ENCODE measurements at places on chromosomes 5 and 9. TPM values are rescaled to one million over a fixed set of nuclear protein-coding genes. Genes with fewer than 3 reads are reported as not detected.

- no peaks in the 10 kb centered on the region for H3K36me3 ChIP-seq
- no peaks in the 10 kb centered on the region for H3K27me3 ChIP-seq
Observed at GRCh38 chr9:94881454-94881853, 155.0 kb downstream of the AOPEP start.

The LCN12 gene
- total RNA-seq, result 1.4 TPM

The NRARP gene
- total RNA-seq, result 0.25 TPM

GRCh38 chr9:110207071-110207641 is 803 bp downstream of the C9orf152 start:
- H3K4me1 ChIP-seq, result no peaks in the 10 kb centered on the region
- H3K27me3 ChIP-seq, result no peaks in the 10 kb centered on the region
- H3K4me3 ChIP-seq, result no peak overlapping the region
- no peak overlapping the region for H3K27ac ChIP-seq
- H3K36me3 ChIP-seq, result no peaks in the 10 kb centered on the region
- DNase-seq, result no peak

- no peaks in the 10 kb centered on the region for H3K36me3 ChIP-seq
- DNase-seq, result no peak
- no peak overlapping the region for H3K4me3 ChIP-seq
- H3K27ac ChIP-seq, result no peak overlapping the region
- peaks cover 6% of the 10 kb centered on the region for H3K4me1 ChIP-seq
- H3K27me3 ChIP-seq, result no peaks in the 10 kb centered on the region
Observed at GRCh38 chr9:104836235-104836634, 72.3 kb downstream of the NIPSNAP3B start.

- DNase-seq, result no peak
- peaks cover 67% of the 10 kb centered on the region for H3K27me3 ChIP-seq
- H3K4me3 ChIP-seq, result no peak overlapping the region
- peaks cover 38% of the 10 kb centered on the region for H3K4me1 ChIP-seq
- H3K27ac ChIP-seq, result no peak overlapping the region
Observed at GRCh38 chr5:55222092-55222984, 4.8 kb downstream of the MCIDAS start.

The SLC28A3 gene
- not detected for total RNA-seq
